Activated CD8-positive, alpha-beta T cell treated with anti-CD3 and anti-CD28 coated beads for 36 hours (primary cell): ENCODE measurements at places on chromosomes 11 and 22.
A peak's percentile ranks its signal among the peaks of the same experiment; 100 is the strongest.

- DNase-seq: no peak
Measured at GRCh38 chr11:43200031-43200430, 111.8 kb upstream of the API5 start.

GRCh38 chr11:105910095-105910715 is 111.8 kb downstream of the MSANTD4 start:
- no peak for DNase-seq

GRCh38 chr22:28904211-28904896 is 21.0 kb downstream of the ZNRF3 start:
- DNase-seq: no peak

GRCh38 chr11:1308743-1309497 is 512 bp downstream of the TOLLIP start:
- peak; percentile 41 for DNase-seq

DNA sequence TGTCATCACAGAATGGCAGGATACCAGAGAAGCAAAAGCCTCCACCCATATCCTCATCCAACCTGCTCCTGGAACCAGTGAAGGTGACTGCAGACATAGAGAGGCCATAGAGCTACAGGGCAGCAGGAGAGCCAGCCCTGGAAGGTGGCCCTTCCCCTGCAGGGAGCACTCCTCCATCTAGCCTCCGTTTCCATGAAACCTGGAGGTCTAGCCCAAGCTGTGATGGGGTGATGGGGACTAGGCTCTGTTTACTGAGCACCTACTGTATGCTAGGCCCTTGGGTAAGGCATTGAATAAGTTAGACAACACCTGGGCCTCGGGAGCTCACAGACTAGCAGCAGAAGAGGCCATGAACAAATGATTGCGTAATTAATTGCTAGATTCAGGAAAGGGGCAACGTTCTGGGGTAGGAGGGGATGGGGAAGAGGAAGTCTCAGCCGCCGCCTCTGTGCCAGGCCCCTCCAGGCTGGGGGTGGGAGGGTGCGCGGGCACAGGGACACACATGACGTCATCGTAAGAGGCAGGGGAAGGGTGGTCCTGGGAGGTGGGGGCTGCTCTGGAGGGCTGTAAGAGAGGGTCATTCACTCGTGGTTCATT is 784 bp upstream of the SYNGR1 start:
- DNase-seq: peak; percentile 26

DNA sequence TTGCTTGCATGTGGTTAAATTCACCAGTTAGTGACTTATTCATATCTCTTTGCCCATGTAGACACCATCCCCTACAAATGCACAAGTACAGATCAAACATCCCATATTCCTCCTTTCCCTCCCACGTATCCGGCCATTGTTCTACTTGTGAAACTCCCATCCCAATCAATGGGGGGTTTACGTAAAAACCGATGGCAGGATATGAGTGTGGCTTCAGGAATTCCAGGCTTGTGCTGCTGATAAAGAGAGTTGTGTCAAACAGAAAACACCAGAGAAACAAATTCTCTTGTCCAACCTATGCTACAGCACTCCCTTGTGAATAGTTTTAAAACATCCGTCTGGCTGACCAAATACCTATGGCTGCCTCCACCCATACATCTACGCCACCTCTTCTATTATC is 15.5 kb downstream of the FLI1 start:
- DNase-seq: no peak

DNA sequence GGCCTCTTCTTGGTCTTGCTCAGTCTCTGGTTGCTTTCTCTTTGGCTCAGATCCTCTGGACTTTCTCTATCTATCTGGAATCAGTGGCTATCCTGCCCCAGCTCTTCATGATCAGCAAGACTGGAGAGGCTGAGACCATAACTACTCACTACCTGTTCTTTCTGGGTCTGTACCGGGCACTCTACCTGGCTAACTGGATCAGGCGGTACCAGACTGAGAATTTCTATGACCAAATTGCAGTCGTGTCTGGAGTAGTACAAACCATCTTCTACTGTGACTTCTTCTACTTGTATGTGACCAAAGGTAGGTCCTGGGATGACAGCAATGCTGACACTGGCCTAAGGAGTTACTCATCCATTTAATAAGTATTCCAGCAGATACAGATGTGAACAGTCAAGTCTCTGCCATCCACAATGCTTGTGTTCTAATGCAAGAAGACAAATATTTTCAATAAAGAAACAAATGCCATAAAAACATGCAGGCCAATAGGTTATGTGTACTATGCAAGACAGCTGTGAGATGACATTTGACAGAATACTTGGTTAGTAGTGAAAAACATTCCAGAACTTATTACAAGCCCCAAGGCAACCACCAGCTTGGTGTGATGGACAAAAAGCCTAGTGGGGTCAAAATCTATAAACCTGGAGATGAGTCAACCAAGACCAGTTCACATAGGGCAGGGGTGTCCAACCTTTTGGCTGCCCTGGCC is 13.4 kb downstream of the KDELR3 start:
- no peak for DNase-seq

- DNase-seq: no peak
Measured at GRCh38 chr22:39480557-39480956, 21.5 kb upstream of the MIEF1 start.

- DNase-seq: no peak
Measured at GRCh38 chr11:95520369-95521132, 269.0 kb downstream of the FAM76B start.

GRCh38 chr22:46465793-46466192 is 71.6 kb downstream of the CELSR1 start:
- DNase-seq: no peak

DNA sequence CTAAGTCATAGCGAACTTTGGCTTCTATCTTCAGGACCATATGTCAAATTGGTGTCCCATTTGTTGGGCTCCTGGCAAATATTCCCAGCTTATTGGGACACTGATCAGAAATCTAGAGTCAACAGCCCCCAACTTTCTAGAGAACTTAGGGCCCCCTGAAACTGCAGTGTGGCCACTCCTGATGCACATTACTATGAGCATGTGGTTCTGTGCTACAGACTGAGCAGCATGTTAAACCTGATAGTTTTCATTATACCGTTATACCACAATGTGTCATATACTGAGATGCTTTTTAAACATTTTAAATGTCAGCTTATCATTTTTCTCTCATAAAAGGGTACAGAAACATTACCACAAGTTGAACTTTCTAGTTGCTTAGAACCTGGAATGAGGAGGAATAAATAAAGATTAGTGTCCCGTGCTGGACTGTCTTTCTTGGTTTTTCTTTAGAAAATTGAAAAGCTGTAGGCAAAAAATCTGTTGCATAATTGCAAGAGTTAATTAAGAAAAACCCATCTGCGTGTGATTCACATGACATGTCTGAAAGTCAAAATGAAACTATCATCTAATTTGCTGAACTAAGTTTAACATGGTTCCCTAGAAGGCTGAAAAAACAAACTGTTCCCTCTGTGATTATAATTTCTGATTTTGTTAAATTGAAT is 16.4 kb upstream of the CTSC start:
- DNase-seq: peak; percentile 17

DNA sequence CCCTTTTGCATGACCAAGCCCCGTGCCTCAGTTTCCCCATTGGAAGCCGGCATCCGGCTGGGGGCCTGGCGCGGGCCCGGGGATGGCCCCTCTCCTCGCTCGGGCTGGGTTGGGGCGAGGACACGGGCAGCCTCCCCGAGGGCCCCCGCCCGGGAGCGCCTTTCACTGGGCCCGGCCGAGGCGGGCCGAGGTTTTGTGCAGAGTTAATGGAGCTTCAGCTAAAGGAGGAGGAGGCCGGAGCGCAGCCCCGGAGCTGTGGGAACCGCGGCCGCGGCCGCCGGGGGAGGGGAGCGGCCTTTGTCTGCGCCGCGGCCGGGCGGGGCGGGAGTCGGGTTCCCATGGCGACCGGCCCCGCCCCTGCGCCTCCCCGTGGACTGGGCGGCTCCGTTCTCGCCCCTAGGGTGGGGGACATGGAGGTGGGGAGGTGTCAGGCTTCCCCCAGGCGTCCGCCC is 1.4 kb upstream of the MAPK11 start:
- peak; percentile 65 for DNase-seq

DNA sequence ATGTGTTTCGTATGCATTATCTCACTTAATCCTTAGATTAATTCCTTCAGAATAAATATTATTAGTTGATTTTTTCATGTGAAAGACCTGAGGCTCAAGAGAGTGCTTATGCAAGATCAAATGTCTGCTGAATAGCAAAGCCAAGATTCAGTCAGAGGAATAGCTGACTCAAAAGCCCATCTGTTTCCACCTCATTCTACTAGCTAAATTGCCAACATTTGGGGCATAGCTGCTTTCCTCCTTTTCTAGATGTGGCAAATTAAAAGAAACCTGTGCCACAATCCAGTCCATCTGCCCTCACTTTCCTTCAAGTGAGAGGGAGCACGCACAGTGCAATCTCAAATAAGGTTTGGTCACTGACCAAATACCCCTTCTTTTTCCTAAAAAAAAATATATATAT is 121.1 kb downstream of the PAX6 start:
- DNase-seq: no peak

DNA sequence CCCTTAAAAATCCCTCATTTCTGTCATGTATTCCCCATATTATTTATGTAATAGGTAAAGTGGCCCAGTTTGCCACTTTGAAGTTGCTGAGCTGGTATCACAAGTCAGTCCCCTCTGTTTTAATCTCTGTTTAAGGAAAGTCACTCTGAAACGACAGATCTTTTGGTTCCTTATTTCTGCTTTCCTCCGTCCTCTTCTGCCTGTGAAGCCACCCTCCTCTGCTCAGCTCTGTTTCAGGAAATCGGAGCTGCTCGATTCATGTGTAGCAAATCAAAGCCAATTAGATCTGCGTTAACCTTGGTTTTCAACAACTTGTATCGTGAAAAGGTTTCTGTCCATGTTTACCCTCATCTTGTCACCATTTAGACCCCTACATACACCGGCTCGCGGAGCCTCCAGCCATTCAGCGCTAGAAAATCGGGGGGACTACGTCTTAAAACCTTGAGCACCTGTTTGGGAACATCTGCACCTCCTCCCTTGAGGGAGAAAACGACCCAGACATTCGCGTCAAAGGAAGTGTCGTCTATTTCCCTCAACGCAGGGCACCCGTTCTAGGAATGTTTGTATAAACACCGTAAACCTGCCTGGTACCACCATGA is 576 bp upstream of the SC5D start:
- no peak for DNase-seq

GRCh38 chr11:115930291-115930690 is 426.1 kb upstream of the CADM1 start:
- DNase-seq: no peak

- DNase-seq: peak; percentile 28
Measured at GRCh38 chr11:47186076-47186699, at the start of gene PACSIN3. PACSIN3 (minus strand) TSS chr11:47186434; CDS start chr11:47182727, 3,707 bp downstream.

DNA sequence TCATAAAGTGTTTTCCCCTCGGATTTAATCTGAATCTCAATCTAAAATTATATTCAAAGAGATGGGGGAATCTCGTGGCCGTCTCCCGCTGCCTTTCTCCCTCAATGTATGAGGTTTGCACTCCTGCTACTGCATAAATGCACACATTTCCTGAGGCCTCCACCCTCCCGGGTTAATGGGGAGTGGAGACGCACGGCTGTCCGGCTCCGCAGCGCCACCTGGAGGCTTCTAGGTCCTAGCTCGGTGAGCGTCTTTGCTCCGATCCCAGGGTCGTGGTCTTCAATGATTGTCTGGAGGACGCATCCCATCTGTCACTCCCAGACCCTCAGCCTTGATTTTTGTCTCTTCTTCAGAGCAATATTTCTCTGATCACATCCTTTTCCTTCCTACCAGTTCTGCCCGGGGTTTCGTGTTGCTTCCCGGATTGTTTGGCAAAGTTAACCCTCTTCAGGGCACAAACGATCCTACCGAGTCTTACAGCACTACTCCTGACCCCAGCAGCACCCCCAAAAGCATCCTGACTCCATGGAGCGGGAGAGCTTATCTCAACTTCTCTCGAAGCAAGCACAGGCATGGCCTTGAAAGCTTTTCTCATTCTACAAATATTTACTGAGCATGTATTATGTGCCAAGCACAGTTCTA is at the start of gene LMO1:
Gene LMO1, minus strand, starts transcription at position 110 of the 642 bp plus-strand sequence. CDS start 516 bp downstream, outside the sequence.
- DNase-seq: peak; percentile 87

DNA sequence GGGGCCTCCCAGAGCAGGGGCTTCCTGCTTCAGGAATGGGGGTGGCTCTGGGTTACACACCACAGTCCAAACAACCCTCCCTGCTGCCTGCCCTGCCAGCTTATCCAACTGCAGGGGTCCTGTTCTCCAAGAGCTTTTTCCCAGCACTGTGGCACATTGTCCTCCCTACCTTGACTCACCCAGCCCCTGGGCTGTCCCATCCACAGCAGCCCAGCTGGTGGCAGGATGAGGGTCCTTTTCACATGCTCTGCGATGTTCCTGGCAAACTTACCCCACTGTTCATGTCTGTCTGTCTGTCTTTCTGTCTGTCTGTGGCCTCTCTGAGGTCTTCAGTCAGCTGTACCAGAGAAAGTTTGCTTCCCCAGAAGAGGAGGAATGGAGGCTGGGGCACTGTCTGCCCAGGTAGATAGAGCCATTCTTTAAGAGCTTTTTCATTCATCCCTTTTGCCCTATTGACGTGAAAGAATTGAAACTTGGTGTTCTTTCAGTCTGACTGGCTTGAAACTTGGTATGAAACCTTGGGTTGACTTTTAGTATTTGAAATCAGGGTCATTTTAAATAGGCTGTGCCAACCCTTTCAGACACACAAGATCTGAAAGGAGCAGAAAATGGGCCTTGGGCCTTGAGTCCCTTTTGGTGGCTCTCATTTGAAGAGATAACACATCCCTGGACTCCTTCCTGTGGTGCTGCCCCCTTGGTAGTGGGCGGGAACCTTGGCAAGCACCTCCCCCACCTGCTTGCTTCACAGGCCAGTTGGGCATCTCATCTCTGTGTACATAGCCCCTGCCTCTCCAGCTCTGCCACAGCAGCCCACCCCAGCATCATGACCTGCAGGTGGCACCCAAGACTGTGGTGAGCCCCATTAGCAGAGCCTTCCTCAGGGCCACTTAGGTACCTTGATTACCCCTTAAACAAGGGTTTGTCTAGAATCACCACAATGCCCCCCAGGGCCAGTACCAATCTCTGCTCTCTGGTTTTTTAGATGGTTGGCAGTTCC is 74.6 kb upstream of the SUSD2 start:
- DNase-seq: peak; percentile 42
